WERI-Rb-1 (cell line): ENCODE measurements at places on chromosomes 11 and 22.

DNA sequence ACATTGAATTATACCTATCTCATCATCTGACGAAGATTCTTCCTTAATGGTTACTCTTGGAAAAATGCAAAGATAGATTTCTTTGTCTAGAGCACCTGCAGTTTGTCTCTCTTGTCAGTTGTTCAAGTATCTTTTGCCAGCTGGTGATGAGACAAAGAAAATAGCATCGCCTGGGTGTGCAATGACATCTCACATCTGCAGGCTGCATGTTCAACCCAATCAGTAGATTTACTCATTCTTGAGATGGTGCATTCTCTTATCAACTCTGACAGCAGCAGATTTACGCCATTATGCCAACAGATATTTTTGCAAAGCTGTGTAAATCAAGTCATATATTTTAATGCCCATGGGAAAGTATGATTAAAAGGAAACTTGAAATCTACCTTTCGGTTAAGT lies 164.6 kb upstream of the PDGFD start:
- no peak for DNase-seq

DNA sequence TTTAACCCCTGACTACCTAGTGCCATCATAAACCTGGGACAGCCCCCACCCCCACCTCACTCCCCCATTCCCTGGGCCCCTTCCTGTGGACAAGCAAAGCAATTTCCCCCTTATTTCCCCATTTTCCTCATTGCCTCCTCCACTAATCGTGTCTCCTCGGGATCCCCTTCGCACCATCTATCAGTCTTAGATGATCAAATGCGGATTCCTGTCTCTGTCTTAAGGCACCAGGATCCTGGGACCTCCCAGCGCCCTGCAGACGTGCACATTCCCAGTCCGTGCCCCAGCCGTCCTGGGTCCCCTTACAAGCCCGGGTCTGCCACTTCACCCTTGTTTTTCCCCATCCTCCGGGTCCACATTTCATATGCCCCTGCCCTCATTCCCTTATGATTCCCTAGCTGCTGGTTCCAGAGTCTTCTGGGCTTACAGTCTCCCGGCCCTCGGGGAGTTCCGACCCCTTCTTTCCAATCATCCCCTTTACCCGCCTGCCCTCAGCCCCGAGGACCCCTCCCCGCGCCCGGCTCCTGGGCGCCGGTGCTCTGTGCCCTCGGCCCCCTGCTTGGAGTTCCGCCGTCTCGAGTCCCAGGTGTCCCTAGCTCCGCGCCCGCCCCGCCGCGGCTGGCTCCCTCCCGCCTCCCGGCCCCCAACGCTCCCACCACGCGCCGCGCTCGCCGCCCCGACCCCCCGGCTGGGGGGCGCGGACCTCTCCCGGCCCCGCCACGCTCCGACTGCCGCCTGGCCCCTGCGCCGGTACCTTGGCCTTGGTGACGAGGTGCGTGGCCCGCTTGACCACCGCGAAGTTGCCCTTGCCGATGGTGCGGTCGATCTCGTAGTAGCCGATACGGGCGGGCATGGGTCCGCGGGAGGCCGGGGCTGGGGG lies 599 bp downstream of the SIK3 start:
- peak; percentile 22 for DNase-seq

- no peak for DNase-seq
Measured at GRCh38 chr11:72421351-72421750, 13.0 kb downstream of the CLPB start.

GRCh38 chr11:1747753-1748635 lies 2.4 kb downstream of the IFITM10 start:
- DNase-seq = no peak

- no peak for DNase-seq
Measured at GRCh38 chr22:47810505-47811500, 1048.4 kb downstream of the TBC1D22A start.

DNA sequence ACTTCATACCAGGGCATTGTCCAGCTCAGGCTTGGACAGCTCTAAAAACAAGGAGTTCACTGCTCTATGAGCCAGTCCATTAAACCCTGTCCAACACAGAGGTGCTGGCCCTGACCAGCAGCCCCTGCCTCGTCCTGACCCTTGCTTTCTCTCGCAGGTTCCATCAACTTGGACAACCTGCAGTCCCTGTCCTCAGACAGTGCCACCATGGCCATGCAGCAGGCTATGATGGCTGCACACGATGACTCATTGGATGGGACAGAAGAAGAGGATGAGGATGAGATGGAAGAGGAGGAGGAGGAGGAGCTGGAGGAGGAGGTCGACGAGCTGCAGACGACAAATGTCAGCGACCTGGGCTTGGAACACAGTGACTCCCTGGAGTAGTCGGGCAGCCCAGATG lies 65.1 kb downstream of the FEZ1 start:
- DNase-seq = peak; percentile 42

- peak; percentile 48 for DNase-seq
Measured at GRCh38 chr11:93279851-93280347, 50.6 kb upstream of the DEUP1 start.

DNA sequence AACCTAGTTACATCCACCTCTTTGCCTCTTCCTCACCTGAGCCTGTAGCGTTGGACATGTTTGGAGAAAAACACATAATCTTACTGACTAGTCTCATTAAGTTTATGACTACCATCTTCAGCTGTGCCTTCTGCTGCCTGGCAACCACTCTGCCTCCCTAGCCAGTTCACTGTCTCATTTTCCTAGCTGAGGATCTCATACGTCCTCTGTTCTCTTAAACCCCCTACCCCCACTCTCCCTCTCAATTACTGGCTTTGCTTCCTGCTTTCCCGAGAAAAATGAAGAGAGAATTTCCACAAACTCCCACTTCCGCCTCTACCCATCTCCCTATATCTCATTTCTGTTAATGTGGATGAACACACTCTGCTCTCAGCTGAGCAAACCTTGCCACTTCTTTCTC lies 239.3 kb upstream of the POU2AF2 start:
- no peak for DNase-seq

GRCh38 chr22:21044931-21045584 lies 688 bp upstream of the LRRC74B start:
- no peak for DNase-seq

DNA sequence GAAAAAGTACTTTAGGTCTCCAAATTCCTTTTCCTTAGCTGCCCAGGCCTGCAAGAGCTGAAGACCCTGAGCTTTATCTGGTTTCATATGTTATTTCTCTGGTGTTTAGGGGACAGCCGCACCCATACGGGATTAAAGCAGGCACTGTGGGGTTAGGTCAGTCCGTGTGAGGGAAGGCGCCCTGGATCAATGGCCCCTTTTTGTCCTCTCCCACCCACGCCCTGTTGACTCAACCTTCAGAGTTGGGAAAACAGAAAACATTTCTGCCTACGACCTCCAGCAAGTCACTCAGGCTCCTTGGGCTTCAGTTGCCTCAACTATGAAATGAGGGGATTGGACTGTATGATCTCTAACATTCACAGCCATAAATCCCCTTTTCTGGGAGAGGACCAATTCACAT lies 55.2 kb upstream of the BARX2 start:
- DNase-seq = no peak

- no peak for DNase-seq
Measured at GRCh38 chr11:37108436-37109285, 510.6 kb upstream of the RAG2 start.

- DNase-seq = peak; percentile 27
Measured at GRCh38 chr11:45982656-45983470, 60.4 kb downstream of the LARGE2 start.

- DNase-seq = no peak
Measured at GRCh38 chr22:45204241-45204640, 36.5 kb downstream of the KIAA0930 start.

DNA sequence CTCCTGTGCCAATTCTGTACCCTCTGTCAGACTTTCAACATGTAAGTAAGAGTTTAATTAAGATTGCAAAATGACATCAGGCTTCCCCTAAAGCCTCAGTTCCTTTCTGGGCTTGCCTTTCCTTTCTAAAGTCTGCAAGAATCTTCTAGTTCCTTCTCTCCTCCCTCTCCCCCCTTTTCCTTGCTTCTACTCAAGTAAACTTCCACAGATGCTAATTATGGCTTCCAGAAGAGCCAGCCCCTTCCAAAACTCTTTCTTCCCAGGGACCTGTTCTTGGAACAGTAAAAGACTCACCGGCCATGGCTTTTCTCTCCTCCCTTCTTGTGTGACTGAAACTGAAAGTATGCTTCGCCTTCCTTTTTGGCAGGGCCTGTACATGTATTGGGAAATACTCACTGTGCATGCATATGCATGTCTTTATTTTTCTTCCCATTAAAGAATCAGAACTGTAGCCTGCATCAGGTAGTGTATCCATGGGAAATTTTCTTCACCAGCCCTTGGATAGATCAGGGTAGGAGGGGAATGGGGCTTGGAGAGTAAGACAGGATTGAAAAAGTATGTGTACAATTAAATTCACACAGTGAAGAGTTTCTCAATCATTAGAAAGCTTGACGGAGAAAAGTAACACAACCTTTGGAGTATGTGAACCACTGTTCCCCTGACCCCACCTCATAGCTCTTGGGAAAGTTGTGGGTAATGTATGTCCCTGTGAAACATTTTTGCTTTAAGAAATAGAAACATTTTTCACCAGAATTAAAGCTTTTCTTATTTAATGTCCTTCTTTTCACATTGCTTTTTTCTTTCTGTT lies at the start of gene CASP1:
CASP1 (minus strand) TSS at position 332 of the 808 bp plus-strand sequence; CDS start at position 301, 31 bp downstream.
- DNase-seq = no peak

DNA sequence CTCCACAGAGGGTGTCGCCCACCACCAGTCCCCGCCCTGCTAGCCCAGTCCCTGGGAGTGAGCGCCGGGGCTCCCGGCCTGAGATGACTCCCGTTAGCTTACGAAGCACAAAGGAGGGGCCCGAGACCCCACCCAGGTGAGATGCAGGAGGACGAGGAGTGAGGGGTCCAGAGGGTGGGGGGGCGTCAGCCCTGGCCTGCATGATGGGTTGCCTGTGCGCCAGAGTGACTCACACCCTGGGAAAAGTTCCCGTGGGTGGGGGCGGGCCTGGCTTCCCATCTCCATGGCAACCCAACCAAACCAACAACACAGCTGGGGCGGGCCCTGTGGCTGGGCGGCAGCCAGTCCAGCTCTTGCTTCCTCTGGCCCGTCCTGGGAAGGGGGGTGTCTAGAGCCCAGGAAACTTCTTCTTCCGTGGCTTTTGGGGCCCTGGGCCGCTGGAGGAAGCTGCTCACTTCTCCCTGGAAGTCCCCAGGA lies 4.5 kb downstream of the GAS2L1 start:
- DNase-seq = peak; percentile 65

DNA sequence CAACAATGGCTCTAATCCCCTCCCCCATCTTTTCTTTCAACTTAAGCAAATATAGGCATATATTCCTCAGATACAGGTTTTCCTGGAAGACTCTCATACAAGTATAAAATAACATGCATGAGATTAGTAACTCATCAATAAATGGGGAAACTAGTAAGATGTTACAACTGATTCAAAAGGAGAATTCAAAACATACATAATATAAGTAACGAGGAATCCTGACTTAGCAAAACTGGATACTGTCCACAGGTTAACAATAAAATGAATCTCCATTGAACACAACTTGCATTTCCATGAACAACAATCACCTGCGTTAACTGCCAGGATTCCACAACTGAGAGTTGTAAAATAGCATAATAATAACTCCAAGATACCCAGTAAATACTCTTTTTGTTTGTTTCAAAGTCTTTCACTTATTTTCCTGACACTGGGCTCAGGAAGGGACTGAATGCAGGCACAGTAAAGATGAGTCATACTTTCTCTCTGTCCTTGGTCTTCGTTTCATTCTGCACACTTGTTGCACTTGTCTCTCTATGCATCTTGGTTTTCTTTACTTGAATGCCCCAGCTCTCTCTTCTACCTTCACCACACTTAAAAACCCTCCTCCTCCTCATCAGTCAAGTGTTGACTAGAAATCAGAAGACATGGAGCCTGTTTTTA lies 8.1 kb downstream of the APIP start:
- DNase-seq = no peak
